Activated naive CD4-positive, alpha-beta T cell treated with anti-CD3 and anti-CD28 coated beads, Interleukin-2, amount 10 ng/mL, durations not matched to agents 7 days and 5 days (primary cell): ENCODE measurements at places on chromosomes 5 and 9.

DNA sequence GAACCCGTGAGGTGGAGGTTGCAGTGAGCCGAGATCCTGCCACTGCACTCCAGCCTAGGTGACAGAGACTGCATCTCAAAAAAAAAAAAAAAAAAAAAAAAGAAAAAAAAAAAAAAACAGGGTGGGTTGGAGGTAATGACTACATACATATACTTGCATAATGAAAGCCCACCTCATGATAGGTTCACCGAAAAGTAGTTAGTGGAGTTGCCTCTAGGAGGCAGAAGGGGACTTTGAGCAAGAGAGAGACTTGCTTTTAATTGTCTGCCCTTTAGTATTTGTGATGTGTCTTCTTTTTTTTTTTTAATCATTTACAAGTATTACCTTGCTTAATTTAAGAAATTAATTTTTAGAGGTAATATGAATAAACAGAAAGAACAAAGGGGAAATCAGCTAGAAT lies 99.8 kb downstream of the PPARGC1B start:
- no peak for DNase-seq

DNA sequence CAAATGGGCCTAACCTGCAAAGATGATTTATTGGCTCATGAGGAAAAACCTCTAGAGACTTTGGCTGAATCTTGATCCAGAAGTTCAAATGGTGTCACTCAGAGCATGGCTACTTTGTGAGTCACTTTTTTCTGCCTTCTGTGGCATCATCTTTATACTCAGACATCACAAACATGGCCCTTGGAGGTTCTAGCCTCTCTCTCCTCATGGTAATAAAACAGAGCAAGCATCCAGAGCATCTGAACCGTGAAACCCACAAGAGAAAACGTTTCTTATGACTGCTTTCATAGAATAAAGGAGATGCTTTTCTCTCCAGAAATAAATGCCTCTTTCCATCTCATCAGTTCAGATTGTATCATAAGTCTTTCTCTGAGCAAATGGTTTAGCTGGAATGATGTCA lies 780.3 kb downstream of the KCTD16 start:
- DNase-seq, result no peak

DNA sequence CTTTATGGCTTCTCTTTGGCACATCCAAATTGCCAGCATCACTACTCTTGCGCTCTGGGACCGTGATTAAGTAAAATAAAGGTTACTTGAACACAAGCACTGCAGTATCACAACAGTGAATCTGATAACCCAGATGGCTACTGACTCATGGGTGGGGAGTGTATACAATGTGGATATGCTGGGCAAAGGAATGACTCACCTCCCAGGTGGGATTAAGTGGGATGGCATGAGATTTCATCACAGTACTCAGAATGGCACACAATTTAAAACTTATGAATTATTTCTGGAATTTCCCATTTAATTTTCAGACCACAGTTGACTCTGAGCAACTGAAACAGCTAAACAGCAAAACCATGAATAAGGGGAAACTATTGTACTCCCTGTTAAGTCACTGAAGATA lies 4.3 kb downstream of the GFM2 start:
- DNase-seq, result no peak

DNA sequence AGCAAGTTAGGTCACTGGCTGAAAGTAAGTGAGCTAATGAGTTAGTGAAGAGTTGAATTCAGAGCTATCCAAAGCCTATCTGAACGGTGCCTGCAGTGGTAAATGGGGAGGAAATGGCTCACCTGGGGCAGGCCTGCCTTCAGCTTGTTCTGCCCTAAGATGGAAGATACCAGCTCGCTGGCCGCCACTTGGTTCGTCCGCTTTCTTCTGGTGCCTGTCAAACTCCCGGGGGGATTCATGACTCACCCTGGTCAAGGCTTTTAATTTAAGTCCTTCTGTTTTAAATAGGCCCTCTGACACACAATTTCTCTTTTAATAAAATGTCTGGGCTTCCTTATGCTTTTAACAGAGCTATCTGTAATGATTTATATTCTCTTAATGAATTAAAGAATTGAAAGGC lies 78.8 kb downstream of the CFAP90 start:
- DNase-seq, result no peak

- no peak for DNase-seq
Observed at GRCh38 chr9:68496356-68496755, 44.3 kb downstream of the TMEM252 start.

DNA sequence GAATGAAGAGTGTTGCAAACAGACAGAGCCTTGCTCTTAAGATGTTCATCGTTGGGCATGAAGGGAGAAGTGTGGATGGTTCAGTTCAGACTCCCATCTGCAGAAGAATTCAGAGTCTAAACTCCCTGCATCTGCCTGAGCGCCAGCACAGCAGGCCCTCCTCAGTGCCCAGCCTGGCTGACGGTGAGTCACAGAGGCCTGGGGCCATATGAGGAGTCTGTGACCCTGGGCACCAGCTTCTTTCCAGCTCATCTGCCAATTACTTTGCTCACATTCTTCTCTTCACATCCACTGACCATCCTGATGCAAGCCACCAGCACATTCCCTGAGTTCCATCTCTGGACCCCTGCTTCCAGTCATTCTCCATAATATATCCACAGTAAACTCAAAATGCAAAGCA lies 401.1 kb upstream of the TRPC7 start:
- DNase-seq, result no peak

DNA sequence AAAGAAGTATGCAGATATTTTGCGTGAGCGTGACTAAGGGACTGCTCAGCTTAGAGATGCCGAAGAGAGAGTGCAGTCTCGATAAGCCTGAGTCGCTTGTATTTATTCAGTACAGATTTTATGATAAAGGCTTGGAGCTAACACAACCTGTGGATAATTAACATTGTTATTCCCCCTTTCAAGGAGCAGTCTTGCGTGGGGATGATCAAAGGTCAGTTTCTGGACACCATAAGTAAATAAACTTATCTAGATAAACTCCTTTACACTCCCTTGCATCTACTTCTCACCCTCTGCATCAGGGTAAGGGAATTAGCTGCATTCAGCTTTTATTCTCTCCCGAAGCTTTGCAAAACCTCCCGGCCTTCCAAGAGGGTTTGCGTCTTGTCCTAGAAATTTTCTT lies 357.8 kb upstream of the ST8SIA4 start:
- no peak for DNase-seq
